ENCODE measurements at places on chromosomes 7 and 10.
A peak's percentile ranks its signal among the peaks of the same experiment; 100 is the strongest.

GRCh38 chr7:121882731-121883130 lies 9.8 kb downstream of the PTPRZ1 start:
- no peak for DNase-seq

- DNase-seq = no peak
These were observed 62.3 kb downstream of the ARHGAP21 start for GRCh38 chr10:24661376-24661775.

- no peak for DNase-seq
These were observed 286.4 kb upstream of the MEOX2 start for GRCh38 chr7:15972862-15973275.

GRCh38 chr10:110434489-110435096 lies 63.1 kb upstream of the DUSP5 start:
- DNase-seq = no peak

GRCh38 chr7:150567169-150567568 lies at the start of gene GIMAP4:
GIMAP4 (plus strand) TSS chr7:150567390; CDS start chr7:150569902, 2,512 bp downstream.
- DNase-seq = no peak

- DNase-seq = no peak
These were observed 17.0 kb upstream of the LFNG start for GRCh38 chr7:2502647-2502966.

DNA sequence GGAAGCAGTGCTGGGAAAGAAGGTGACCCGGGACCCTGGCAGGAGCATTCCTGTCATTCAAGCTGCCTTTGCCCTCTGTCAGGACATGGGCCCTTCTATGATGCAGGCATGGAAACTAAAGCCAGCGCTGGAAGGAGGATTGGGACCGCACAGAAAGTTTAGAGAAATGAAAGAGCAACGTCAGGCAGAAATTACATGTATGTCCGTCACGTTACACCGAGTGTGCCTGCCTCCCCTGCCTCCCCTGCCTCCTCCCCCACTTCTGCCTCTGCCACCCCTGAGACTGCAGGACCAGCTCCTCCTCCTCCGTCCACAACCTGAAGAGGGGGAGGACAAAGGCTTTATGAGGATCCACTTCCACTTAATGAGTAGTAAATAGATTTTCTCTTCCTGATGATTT lies 13.9 kb upstream of the PWWP2B start:
- no peak for DNase-seq

- no peak for DNase-seq
These were observed 64.6 kb upstream of the LRRN3 start for GRCh38 chr7:111026343-111026742.

- no peak for DNase-seq
These were observed 2.9 kb upstream of the SYCE1 start for GRCh38 chr10:133568287-133568614.

GRCh38 chr10:14879124-14879927 lies 660 bp downstream of the SUV39H2 start:
- peak; percentile 28 for DNase-seq

- no peak for DNase-seq
These were observed 84.9 kb upstream of the GATA3 start for GRCh38 chr10:7969623-7970022.

DNA sequence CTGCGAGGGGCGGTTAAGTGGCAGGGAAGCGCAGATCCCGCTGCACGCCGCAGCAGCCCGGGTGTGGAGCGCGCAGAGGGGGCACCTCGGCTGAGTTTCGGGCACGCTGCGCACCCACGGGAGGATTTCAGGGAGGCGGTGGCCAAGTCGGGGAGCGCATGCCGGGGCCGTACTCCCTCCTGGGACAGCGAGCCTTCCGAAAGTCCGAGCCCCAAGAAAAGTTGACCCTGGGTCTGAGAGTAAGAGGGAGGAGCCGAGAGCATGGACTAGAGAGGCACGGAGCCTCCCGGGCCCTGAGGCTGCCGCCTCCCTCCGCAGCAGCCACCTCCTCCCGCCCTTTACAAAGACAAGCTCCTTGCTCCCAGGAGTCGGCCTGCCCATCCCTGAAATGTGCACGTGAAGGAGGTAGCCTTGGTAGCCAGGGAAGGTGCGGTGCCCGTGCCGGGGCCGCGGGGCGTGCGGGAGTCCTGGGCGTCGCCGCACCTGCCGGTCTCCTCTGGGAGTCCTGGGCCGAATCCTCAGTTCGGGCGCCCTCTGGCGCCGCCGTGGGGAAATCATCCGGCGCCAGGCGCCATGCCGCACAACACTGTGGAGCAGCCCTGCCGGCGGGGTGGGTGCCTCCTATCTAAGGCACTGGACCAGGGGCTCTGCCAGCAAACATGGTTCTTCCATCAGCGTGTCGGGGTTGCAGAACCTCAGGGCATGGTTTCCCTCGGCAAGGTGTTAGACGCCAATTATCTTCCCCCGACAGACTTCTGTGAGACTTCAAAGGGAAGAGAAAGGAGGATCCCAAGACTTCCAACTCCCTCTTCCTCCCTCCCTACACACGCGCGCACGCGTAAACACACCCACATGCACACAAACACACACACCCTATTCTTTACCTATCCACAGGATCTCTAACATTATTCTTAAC lies 104.0 kb downstream of the TRIL start:
- peak; percentile 65 for DNase-seq

Data from stimulated activated CD4-positive, alpha-beta T cell treated with anti-CD3 and anti-CD28 coated beads, Interleukin-2, amount 100 ng/mL, for 48 hours (primary cell).